ENCODE measurements at places on chromosomes 16 and 17.
A peak's percentile ranks its signal among the peaks of the same experiment; 100 is the strongest.

DNA sequence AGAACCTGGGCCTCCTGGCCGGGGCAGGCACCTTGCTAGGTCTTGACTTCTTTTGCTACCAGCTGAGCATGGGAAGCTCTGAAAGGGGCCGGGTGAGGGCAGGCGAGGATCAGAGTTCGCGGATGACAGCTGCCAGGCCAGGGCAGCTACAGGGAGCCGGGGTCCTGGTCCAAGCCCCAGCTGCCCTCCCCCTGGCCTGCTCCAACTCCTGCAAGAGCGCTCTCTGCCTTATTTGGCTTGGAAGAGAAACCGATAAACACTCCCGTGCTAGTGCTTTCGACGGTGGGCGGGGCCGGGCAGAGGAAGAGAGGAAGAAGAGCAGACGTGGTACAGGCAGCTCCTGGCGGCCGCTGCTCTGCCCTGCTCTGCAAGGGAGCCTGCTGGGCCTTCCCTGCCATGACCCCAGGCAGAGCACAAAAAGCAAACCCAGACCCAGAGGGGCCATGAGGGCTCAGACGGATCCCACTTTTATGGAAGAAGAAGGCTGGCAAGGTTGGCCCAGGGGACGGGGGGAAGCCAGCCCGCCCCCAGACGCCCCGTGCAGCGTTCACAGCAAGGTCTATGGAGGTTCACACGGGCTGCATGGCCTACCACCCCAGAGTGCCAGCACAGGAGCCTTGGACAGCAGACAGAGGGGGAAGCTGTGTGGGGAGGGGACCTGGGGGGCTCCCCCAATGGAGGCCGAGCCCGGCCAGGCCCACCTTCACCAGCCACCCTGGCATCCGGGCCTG, 25.6 kb downstream of the PIEZO1 start:
- no peak for DNase-seq

- no peak for DNase-seq
Measured at GRCh38 chr16:88744577-88745521, 38.5 kb downstream of the CTU2 start.

- peak; percentile 11 for DNase-seq
Measured at GRCh38 chr17:57455063-57455914, 199.0 kb downstream of the MSI2 start.

DNA sequence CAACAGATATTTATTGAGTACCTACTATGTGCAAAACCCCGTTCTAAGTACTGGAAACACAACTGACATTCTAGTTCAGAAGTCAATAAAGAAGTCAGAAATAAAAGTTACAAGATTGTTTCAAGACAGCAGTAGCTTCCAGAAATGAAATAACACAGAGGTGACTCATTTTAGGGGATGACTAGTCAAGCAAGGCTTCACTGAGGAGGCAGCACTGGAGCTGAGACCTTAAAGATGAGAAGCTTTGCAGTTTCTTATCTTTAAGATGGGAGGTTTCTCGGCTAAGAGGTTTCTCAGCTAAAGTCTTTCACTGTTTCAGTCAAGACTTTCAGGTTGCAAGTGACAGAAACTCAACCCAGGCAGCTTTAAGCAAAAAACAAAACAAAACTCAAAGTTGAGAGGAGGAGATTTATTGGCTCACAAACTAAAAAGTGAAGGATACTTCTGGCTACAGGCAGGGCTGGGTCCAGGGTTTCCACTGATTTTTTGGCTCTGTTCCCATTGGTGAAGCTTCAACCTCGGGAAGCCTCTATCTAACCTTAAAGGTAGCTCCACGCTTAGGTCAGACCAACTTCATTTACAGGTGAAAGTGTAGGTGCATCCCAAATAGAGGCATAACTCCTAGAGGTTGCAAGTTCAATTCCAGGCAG, 7.4 kb upstream of the MMP2 start:
- no peak for DNase-seq

- no peak for DNase-seq
Measured at GRCh38 chr17:27413792-27414191, 42.5 kb upstream of the KSR1 start.

- DNase-seq, result no peak
Measured at GRCh38 chr17:81984773-81985410, 7.5 kb downstream of the ASPSCR1 start.

- no peak for DNase-seq
Measured at GRCh38 chr17:4548721-4549531, 6.3 kb downstream of the MYBBP1A start.

DNA sequence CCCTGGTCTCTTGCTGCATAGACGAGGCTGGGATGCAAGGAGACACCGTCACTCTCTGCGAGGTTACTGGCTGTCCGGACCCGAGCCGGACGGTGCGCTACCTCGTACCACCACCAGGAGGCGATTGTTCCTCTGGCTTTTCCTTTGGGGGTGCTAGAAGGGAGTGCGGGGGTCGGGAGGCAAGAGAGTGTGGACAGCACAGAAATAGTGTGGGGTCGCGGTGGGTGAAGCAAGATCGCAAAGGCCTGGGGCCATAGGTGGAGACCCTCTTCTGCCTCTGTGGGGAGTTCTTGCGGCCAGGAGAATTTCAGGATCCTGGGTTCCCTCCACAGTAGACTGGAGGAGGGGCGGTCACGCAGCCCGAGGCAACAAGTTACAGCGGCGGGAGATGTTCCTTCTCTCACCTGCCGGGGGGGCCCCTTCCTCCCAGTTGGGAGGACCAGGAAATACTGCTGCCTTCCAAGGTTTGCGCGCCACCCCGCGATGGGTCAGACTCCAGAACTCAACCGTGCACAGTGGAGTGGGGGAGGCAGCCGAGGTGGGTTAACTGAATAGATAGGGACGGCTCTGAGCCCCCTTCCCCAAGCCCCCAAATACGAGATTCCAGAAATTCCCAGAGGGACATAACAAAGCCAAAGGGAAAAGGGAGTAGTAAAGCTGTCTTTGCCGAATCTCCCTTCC, 6.9 kb downstream of the PHOSPHO1 start:
- DNase-seq, result no peak

- DNase-seq, result no peak
Measured at GRCh38 chr17:8337802-8338752, 1.6 kb upstream of the ODF4 start.

DNA sequence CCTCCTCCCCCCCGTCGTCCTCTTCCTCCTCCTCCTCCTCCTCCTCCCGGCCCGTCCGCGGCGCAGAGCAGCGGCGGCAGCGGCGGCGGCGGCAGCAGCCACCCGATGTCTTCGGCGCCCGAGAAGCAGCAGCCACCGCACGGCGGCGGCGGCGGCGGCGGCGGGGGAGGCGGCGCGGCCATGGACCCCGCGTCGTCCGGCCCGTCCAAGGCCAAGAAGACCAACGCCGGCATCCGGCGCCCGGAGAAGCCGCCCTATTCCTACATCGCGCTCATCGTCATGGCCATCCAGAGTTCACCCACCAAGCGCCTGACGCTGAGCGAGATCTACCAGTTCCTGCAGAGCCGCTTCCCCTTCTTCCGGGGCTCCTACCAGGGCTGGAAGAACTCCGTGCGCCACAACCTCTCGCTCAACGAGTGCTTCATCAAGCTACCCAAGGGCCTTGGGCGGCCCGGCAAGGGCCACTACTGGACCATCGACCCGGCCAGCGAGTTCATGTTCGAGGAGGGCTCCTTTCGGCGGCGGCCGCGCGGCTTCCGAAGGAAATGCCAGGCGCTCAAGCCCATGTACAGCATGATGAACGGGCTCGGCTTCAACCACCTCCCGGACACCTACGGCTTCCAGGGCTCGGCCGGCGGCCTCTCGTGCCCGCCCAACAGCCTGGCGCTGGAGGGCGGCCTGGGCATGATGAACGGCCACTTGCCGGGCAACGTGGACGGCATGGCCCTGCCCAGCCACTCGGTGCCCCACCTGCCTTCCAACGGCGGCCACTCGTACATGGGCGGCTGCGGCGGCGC, at the start of gene FOXF1:
Gene FOXF1 (plus strand): TSS at position 63 of the 797 bp plus-strand sequence. CDS start 43 bp downstream, at position 106.
- no peak for DNase-seq

- no peak for DNase-seq
Measured at GRCh38 chr16:86628614-86629013, 50.3 kb downstream of the FOXL1 start.

DNA sequence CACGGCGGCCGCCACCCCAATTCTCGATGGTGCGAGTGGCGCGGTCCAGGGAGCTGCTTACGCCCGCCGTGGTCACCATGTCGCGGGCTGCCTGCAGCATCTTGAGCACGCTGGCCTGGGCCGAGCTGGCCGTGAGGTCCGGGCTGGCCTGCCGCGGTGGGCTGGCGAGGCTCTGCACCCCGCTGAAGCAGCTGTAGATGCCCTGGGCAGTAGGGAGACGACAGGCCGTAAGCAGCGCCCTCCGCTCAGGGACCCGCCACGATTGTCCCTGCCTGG, 16.4 kb downstream of the GRIN2C start:
- no peak for DNase-seq

- DNase-seq, result no peak
Measured at GRCh38 chr16:88374736-88375135, 8.0 kb upstream of the ZNF469 start.

Measured in activated CD8-positive, alpha-beta memory T cell treated with anti-CD3 and anti-CD28 coated beads for 4 hours (primary cell).